Mesenteric fat pad (tissue), 1 donor: ENCODE measurements at places on chromosomes 7 and 10.
A peak's percentile ranks its signal among the peaks of the same experiment; 100 is the strongest.

GRCh38 chr10:9712393-9712792, 1305.3 kb upstream of the CELF2 start:
- DNase-seq: no peak

GRCh38 chr10:59713196-59713821, 3.7 kb upstream of the SLC16A9 start:
- DNase-seq: no peak

- no peak for DNase-seq
Observed at GRCh38 chr10:118901380-118901779, 128.1 kb upstream of the NANOS1 start.

DNA sequence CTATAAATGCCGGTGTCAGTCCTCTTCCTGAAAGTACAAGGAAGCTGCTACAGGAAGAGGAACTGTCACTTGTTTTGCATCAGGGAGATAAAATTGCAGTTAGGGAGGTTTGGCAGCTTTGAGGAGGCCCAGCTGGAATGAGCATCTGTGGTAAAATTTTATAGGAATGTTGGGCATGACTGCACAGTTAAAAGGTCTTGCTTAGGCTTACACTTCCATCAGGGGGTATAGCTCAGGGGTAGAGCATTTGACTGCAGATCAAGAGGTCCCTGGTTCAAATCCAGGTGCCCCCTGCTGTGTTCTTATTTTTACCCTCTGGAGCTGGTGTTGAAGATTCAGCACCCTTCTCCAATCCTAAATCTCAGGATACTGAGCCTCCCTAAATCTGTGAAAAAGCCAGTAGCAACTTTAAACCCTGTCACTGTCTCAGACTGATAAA, 65.9 kb downstream of the ZNF467 start:
- DNase-seq: no peak

DNA sequence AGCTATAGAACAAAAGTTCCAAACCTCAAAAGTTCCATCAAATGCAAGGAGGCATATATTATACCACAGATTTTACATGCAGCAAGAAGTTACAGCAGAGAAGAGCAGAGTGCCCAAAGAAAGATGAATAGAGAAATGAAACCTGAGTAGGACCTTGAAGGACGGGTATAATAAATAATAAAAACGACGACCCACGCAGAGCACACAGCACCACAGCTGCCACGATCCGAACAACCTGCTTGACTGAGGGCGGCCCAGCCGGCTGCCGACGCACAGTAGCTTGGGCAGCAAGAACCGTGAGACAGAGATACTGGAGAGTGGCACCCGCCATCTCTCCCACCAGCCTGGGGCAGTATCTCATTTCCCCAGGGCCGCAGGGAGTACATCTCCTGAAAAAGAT, 79.0 kb downstream of the HIPK2 start:
- DNase-seq: no peak

DNA sequence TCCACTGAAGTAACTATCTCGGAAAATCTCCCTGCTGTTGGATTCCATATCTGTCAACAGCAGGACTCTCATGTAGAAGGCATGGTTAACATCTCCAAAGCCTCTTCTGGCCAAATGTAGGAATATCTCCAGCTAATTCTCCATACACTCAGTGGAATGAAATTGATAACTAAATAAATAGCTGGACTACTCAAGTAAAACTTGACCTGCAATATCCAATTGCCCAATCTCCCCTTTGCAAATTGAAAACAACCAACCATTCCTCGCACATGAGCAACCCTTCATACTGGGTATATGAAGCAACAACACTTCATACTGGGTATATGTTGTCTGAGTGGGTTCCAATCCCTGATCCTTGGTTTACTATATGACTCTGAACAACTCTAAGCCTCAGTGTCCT, 105.4 kb upstream of the KMT2E start:
- no peak for DNase-seq

DNA sequence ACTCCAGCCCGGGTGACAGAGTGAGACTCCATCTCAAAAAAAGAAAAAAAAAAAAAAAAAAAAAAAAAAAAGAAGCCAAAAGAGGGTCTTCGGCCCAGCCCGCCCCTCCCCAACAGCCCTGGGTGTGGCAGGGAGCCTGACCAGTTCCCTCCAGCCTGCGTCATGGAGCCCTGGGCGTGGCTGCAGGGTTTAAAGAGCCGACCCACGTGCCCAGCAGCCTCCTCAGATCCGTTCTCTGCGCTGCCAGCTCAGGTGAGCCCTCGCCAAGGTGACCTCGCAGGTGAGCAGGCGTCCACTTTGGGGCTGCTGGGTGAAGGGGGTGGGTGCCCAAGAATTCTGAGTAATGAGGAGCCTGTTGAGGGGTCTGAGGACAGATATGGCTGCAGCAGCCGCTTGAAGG, at the start of gene FXYD4:
FXYD4 (plus strand) TSS at position 219 of the 400 bp plus-strand sequence. CDS start 2,111 bp downstream, outside the sequence.
- no peak for DNase-seq

DNA sequence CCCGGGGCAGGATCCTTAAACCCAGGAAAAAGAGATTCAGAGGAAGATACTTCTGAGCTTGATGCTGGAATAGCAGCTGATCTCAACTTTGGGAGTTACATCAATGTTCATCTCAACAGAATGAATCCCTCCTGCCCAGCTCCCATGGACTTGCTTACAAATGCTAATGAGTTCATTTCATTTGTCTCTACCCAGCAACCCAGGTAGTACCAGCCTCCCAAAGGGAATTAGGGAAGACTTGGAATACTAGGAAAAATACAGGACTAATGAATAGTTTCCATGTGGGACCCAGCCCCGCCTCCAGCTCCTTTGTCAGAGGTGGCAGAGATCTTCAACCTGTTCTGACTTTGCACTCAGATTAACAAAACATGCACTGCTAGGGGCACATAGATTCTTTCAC, 22.1 kb upstream of the TCF7L2 start:
- DNase-seq: no peak

DNA sequence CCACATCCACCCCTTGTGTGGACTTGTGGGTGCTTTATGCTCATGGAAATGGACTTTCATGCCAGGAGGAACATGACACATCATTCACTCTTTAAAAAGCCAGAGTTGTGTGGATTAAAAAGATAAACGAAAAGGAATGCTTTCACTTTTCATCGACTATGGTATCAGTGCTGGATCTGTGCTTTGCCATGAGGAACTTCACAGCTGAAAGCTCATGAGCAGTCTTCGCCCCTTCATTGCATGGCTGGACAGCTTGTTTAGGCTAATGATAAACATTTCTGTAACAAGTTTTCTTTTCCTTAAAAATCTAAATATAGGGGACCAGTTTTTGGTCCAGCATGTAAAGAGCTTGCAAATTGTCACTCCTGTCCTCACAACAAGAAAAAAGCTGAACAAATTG, 173.6 kb upstream of the NPS start:
- no peak for DNase-seq

- no peak for DNase-seq
Observed at GRCh38 chr10:88125766-88126165, 262.3 kb downstream of the PTEN start.

DNA sequence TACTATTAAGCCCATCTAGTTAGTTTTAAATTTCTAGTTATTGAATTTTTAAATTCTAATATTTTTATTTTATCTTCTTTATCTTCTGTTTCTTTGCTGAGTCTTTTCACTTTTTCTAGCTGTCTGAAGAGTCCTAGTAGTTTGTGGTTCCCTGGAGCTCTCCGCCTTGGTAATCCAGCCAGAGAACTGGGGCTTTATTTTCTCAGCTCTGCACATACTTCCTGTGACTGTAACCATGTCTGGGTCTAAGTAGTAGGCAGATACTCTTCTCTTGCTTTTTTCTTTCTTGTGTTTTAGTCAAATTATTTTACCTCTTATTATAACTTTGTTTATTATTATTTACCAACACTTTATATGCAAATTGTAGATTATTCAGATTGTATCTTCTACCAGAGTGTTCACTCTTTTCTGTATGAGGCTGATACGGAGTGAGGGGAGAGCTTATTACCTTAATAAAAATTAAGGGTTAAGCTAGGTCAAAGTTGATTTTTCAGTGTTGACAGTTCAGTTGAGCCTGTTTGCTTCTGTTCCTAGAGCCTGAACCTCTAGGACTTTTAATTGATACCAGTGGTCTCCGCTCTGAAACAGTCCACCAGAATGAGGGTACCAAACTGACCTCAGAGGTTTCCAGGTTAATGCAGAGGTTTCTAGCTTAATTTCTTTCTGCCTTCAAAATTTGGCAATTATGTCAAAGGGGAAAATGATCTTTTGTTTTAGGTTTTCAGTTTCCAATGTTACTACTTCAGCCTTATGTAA, 155.4 kb downstream of the ADK start:
- DNase-seq: no peak

DNA sequence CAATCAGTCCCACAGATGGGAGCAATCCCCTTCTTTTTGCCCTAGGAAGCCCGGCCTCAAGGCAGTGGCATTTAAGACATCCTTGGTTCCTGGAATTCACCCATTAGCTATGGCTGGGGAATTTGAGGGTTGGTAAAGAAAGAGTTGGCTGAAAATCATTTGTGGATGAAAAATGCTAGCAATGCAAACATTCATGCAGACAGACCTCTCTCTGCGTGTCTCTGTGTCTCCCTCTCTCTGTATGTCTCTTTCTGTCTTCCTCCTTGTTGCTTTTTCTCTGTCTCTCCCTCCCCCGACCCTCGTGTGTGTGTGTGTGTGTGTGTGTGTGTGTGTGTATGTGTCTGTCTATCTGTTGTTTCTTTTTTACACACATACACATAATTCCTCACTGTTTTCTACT, 19.4 kb downstream of the LDB3 start:
- DNase-seq: no peak

GRCh38 chr7:45183711-45184210, 26.2 kb downstream of the RAMP3 start:
- peak; percentile 64 for DNase-seq

DNA sequence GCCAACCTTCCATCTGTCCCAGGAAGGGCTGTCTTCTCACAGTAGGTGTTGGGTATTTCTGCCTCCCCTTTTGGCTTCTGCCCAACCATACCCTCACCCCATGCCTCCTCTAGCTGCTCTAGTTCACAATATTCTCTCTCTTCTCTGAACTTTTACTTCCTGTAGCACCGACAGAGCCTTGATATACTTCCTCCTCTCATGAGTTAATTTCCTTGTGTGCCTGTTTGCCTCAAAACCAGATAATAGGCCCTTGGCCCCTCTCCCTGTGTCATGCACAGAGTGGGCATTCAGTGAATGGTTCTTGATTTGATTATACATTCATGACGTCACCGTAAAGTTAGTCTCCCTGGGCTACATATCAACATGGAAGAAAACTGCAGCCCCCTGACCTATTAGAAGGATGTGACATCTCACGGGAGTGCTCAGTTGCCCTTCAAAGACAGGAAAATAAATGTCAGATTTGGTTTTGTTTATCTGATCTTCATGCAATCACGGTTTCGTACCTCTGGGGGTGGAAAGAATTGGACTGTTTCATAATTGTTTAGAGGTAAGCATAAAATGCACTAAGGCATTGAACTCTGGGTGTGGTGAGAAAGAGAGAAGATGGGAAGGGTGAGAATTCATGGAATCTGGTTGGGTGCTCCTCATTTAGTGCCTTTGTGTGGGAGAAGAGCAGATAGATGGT, 127.7 kb downstream of the ITIH5 start:
- DNase-seq: no peak

- no peak for DNase-seq
Observed at GRCh38 chr7:40622941-40623501, 488.2 kb downstream of the SUGCT start.

GRCh38 chr7:155268921-155269650, 28.6 kb upstream of the INSIG1 start:
- no peak for DNase-seq
